ENCODE measurements at places on chromosomes 11 and 22.

DNA sequence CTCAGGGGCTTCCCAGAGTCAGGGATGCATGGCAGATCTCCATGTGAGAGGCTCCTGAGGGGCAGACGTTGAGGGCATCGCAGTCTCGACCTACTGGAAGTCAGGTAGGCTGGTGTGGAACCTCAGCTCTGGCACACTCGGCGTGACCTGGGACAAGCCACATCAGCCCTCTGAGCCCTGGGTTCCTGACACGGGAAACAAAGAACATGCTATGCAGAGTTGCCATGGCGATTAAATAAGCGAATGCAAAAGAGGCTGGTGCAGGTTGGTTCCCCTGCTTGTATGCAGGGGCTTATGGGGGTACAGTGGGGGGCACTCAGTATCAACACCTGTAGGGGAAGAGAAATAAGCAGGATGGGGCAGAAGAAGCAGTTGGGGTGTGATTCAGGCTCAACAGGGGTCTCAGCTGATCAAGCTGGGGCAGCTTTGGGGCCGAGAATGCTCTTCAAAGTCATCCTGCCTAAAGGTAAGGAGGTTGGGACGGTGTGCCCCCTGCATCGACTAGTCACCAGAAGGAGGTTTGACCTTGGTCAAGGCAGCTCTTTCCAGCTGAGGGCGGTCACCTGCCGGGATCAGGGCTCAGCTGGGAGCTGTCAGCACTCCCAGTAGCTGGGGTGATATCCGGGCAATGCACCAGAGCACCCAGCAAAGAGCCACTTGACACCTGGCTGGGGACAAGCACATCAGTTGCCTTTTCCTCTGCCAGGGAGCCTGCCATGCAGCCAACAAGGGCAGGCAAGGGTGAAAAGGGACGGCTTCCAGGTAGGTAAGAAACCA, 442.7 kb downstream of the MIAT start:
- DNase-seq: no peak

- DNase-seq: no peak
These were observed 286.2 kb downstream of the GRM5 start for GRCh38 chr11:88779577-88779976.

DNA sequence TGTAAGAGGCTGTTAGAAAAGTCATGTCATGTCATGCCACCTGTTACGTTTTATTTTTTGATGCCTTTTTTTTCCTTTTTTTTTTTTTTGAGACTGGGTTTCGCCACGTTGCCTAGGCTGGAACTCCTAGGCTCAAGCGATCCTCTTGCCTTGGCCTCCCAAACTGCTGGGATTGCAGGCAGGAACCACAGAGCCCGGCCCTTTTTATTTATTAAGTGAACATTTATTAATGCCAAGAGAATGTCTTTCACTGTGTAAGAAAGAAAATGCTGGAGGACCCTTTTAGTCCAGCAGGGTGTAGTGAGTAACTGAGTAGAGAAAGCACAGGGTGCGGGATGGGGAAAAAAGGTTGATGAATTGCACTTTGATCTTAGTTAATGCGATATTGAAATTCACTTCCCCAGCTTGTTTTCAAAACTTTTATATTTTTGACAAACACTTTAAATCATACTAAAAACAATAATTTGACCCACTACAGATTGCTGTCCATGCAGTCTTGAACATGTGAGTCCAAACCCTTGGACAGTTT, 2.3 kb upstream of the XBP1 start:
- DNase-seq: no peak

DNA sequence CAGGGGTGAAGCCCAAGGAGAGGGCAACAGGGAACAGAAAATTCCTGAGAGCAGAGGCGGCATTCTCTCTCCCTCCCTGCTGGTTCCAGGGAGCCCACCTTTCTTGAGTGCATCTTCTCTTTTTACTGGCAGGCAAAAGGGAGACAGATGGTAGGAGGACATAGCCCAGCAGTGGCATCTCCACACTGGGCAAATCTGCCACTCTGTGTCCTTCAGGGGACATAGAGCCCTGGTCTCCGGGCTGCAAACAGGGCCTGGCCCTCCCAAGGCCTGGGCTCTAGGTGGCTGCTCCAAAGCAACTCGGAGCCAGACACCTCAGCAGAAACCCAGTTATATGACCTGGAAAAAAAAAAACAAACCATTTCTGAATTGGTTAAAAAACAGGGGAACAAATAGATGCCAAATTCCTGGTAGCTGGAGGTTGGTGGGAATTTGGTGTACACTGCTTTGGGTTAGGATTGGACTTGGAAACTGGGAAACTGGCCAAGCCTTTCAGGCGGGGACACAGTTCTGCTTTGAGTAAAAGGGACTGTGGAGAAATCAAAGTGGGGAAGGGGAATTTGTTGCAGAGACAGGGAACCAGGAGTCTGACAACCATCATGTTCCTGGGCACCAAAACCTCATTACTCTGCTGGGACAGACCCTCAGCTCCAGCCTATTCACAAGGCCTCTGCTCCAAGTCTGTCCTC, 23.6 kb upstream of the DKK3 start:
- DNase-seq: no peak

DNA sequence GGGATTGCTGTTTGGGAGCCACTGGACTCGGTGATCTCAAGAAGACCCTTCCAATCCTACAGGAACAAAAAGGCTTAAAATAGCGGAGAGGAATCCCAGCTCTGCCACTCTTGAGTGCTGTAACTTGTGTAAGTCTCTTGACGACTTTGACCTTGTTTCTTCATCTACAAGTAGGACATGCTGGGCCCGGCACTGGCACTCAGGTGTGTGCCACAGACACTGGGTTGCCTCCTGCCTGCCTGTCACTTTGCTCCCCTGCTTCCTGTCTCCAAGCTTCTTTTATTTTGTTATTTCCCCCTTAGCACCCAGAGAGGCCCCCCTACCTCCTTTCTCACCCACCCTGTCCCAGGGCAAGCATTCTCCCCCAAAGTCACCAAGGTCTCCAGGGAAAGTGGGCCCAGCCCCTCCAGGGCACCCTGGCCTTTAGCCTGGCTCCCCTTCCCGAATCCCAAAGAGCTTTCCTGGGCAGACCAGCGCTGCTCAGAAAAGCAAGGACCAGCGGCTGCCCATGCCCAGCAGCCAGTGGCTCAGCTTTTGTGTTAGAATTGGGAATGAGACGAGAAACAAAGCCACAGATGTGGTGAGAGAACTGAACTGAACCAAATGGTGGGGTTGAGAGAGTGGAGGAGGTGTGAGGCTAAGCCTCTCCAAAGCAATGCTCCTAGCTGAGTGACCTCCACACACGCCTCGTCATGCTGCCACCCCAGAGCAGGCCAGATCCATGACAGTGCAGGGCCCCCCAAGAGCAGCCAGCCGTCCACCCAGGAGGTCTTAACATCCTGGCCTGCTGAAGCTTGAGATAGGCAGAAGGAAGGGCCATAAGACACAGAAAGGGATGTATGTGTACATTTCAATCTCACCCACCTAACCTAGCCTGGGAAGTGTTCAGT, 4.5 kb downstream of the TRIM29 start:
- DNase-seq: peak; percentile 26

DNA sequence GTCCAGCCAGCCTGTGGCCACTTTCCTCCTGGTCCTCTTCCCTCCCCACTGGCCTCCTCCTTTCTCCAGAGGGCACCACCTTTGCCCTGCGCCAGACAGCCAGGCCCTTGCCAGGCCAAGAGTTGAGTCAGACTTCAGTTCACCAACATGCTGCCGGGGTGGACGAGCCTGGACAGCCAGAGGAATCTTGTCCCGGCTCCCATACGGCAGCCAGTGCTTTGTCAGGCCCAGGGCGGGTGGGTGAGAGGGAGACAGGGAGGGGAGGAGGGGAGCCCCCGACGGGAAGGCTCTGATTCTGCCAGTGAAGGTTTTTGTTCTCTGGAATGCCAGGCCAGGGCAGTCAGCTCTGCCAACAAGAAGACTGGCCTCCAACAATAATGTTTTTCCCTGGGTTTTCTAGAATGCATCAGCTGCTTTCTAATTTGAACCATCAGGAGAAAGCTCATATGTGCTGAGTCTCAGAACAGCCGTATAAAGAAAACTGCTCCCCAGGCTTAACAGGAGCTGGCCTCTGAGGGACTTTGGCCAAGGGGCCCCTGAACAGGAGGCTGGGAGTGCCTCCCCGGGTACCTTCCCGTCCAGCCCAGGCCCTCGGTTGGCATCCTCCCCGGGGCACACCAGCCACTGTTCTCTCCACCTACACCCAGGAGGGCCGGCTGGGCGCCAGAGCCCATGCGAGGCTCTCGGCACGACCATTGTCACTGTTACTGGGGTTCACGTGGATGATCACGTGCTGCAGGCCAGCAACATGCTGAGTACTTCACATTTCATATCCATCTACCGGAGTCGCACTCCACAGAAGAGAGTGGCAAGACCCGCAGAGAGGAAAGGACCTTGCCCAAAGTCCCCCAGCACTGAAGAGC, 28.6 kb downstream of the LIF start:
- DNase-seq: no peak
